ENCODE measurements at places on chromosomes 7 and 10.

DNA sequence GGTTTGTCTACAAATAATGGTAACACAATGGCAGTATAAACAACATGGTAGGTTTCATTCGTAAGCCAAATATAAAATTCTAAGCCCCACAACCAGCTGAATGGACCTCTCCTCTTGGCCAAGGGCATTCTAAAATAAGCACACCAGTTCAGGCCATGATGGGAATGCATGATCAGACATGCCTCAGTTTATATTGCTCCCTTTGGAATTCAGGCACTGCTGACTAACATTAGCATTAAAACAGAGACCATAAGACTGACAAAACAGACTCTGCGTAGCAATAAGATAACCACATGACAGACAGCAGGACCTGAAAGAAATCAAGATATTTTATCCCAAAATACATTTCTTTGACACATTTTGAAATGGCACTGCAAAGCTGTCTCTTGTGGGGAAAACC, 125.8 kb downstream of the FAM107B start:
- peaks cover 46% of the 10 kb centered on the region for H3K4me1 ChIP-seq
- H3K4me3 ChIP-seq = peak overlapping the region; percentile 72
- H3K36me3 ChIP-seq = no peaks in the 10 kb centered on the region

DNA sequence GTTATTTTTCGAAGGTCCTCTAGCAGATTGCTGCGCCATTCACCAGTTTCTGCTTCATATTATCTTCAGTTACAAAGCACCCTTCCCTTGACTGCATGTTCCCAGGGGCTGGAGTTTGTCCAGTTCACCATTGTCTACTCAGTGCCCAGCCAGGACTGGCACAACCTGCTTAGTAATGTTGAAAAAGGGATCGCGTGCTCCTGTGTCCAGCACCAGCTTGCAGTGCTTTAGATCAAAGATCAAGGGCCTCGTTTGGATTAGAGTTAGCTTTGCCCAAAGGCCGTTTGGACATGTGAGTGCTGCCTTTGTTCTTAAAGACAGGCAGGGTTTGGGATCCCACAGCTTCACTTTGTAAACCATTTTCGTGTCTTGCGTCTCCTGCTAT, 867 bp downstream of the ATP6V0E2 start:
- H3K27me3 ChIP-seq = no peaks in the 10 kb centered on the region
- H3K27ac ChIP-seq = no peak overlapping the region
- H3K36me3 ChIP-seq = peaks cover 5% of the 10 kb centered on the region
- no peak for DNase-seq

GRCh38 chr10:128897401-128898129, 569.5 kb upstream of the MGMT start:
- no peaks in the 10 kb centered on the region for H3K4me1 ChIP-seq
- no peaks in the 10 kb centered on the region for H3K36me3 ChIP-seq
- no peak overlapping the region for H3K4me3 ChIP-seq
- no peaks in the 10 kb centered on the region for H3K27me3 ChIP-seq

DNA sequence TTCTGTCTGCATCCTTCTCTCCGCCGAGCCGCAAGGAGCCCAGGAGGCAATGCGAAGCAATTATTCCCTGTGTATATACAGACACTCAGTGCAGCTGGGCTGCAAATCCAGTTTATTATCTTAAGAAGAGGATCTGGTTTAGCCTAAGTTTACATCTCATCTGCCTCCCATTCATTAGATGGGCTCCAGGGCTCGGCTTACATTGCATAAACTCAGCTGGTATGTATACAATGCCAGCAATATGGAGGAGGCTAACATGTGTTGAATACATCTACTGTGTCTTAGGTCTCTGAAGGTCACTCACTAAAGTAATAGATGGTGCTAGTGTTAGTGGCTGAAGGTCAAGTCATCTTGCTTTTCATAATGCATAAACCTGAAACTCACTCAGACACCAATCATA, 996.8 kb downstream of the KCNMA1 start:
- H3K27ac ChIP-seq = no peak overlapping the region
- no peaks in the 10 kb centered on the region for H3K27me3 ChIP-seq
- H3K4me1 ChIP-seq = no peaks in the 10 kb centered on the region

DNA sequence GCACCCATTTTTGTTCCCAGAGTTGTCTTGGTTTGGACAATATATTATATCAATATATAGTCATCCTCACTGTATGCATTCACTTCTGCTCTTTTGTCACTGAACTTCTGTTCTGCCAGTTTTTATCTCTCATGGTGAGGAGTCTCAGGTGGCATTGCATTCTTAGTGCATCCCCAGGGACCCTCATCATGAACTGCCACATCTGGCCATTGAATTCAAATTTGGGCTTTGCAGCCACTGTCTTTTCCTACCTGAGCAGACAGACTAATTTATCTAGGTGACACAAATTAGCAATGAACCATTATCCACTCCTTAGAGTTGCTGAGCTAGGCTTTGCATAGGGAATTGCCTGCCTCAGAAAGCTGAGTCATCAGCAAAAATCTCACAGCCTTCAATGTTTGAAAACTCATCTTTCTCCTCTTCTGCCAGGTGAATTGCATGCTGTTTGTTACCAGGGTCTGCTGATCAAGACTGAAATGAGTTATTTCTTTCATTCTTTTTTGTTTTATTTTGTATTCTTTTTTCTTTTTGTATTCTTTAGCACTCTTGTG, 316.8 kb upstream of the MTPN start:
- H3K27me3 ChIP-seq = no peaks in the 10 kb centered on the region
- no peak for DNase-seq

DNA sequence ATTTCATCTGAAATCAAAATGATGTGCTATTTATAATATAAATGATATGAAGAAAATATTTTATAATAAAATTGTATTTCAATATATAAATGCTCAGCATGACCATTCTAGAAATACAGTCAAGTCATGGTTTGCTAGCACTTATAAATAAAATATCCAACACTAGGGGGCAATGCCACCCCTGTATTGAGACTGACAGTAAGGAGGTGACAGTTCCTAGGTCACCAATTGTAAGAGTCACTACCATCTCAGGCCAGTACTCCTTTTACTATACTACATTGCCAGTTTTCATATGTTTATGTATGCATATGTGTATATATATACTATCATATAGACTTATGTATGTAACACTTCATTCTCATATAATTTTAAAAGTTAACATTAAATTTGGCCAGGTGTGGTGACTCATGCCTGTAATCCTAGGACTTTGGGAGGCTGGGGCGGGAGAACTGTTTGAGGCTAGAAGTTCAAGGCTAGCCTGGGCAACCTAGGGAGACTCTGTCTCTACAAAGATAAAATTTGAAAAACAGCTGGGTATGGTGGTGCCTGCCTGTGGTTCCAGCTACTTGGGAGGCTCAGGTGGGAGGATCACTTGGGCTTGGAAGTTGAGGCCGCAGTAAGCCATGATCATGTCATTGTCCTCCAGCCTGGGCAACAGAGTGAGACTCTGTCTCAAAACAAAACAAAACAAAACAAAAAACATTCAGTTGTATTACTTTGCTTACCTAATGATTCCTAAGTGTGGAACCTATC, 2.4 kb upstream of the CNOT4 start:
- no peak overlapping the region for H3K27ac ChIP-seq
- H3K4me1 ChIP-seq = peaks cover under 1% of the 10 kb centered on the region
- no peak overlapping the region for H3K4me3 ChIP-seq
- no peaks in the 10 kb centered on the region for H3K36me3 ChIP-seq

DNA sequence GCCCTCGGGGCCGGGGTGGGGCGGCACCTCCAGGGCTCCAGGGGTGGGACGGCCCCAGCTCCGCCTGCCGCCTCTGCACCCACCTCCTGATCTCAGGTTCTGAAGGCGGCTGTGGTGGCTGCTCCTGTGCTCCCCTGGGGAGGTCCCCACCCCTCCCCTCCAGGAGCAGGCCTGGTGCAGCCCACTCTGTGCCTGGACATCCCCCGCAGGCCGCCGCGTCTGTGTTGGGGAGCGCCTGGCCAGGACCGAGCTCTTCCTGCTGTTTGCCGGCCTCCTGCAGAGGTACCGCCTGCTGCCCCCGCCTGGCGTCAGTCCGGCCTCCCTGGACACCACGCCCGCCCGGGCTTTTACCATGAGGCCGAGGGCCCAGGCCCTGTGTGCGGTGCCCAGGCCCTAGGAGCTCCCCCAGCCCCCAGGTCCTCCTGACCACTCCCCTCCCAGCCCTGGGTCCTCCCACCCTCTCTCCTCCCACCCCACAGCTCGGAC, 5.5 kb downstream of the CYP2W1 start:
- H3K4me1 ChIP-seq = peaks cover 13% of the 10 kb centered on the region
- peaks cover 6% of the 10 kb centered on the region for H3K36me3 ChIP-seq
- DNase-seq = no peak
- H3K4me3 ChIP-seq = no peak overlapping the region

GRCh38 chr10:29784175-29784773, 149.5 kb upstream of the SVIL start:
- H3K27ac ChIP-seq = no peak overlapping the region
- H3K4me3 ChIP-seq = no peak overlapping the region
- DNase-seq = no peak
- peaks cover under 1% of the 10 kb centered on the region for H3K27me3 ChIP-seq
- no peaks in the 10 kb centered on the region for H3K36me3 ChIP-seq
- peaks cover 8% of the 10 kb centered on the region for H3K4me1 ChIP-seq

DNA sequence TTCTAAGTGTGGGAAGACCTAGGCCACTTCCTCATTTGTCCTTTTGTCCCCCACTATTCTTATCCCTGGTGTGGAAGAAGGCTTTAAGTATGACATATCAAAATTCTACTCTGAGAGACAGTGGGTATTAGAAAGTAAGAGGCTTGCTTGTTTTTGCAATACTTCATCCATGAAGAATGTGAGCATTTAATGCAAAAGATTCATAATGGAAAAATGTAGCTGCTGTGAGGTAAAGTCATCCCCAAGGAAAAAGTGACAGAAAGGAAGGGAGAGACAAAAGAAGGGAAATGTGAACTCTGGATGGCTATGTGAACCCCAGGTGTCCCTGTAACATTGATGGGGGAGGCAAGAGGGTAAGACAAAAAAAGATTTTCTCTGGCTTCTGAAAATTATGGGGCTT, 607.5 kb downstream of the SORCS1 start:
- DNase-seq = no peak
- no peaks in the 10 kb centered on the region for H3K36me3 ChIP-seq

- peaks cover 49% of the 10 kb centered on the region for H3K4me1 ChIP-seq
- peak overlapping the region; percentile 54 for H3K4me3 ChIP-seq
- peak overlapping the region; percentile 95 for H3K27ac ChIP-seq
- H3K27me3 ChIP-seq = no peaks in the 10 kb centered on the region
- peak; percentile 26 for DNase-seq
These were observed 23.5 kb downstream of the OGDH start for GRCh38 chr7:44629829-44630522.

GRCh38 chr7:22447762-22448161, 52.2 kb downstream of the STEAP1B start:
- no peak overlapping the region for H3K4me3 ChIP-seq
- peaks cover 58% of the 10 kb centered on the region for H3K4me1 ChIP-seq
- peak; percentile 20 for DNase-seq

DNA sequence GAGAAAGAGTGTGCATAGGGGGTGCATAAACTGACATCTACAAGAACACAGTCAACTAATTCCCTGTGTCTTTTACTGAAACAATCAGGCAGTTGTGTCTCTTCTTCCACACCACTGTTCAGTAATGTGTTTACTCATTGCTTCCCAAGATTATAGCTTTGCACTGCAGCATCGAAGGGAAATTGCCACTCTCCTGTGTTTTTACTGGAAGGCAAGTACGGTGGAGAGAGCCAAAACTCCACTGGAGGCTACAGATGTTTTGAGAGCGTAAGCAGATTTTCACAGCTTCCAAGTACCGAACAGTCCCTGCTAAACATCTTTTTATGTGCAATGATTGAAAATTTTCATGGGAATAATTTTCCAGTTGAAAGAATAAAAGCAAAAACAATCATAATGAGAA, 510.5 kb upstream of the AKR1E2 start:
- no peak overlapping the region for H3K27ac ChIP-seq
- no peaks in the 10 kb centered on the region for H3K36me3 ChIP-seq
- H3K4me3 ChIP-seq = no peak overlapping the region
- peaks cover 4% of the 10 kb centered on the region for H3K4me1 ChIP-seq
- no peaks in the 10 kb centered on the region for H3K27me3 ChIP-seq

- H3K36me3 ChIP-seq = peaks cover 46% of the 10 kb centered on the region
- no peak overlapping the region for H3K4me3 ChIP-seq
- peak overlapping the region; percentile 63 for H3K27ac ChIP-seq
- peaks cover 80% of the 10 kb centered on the region for H3K4me1 ChIP-seq
These were observed 8.0 kb downstream of the PARP12 start for GRCh38 chr7:140054751-140055150.

GRCh38 chr7:40507166-40507565, 372.4 kb downstream of the SUGCT start:
- no peaks in the 10 kb centered on the region for H3K27me3 ChIP-seq
- no peaks in the 10 kb centered on the region for H3K36me3 ChIP-seq
- H3K4me1 ChIP-seq = no peaks in the 10 kb centered on the region
- no peak overlapping the region for H3K27ac ChIP-seq
- no peak for DNase-seq

GRCh38 chr7:2597273-2597640, 34.5 kb upstream of the TTYH3 start:
- H3K36me3 ChIP-seq = peaks cover 42% of the 10 kb centered on the region
- DNase-seq = no peak
- no peak overlapping the region for H3K4me3 ChIP-seq
- peaks cover 12% of the 10 kb centered on the region for H3K4me1 ChIP-seq

GRCh38 chr10:97795886-97796285, 24.1 kb upstream of the SFRP5 start:
- peaks cover 5% of the 10 kb centered on the region for H3K4me1 ChIP-seq
- H3K4me3 ChIP-seq = no peak overlapping the region
- H3K27ac ChIP-seq = no peak overlapping the region
- no peaks in the 10 kb centered on the region for H3K36me3 ChIP-seq

DNA sequence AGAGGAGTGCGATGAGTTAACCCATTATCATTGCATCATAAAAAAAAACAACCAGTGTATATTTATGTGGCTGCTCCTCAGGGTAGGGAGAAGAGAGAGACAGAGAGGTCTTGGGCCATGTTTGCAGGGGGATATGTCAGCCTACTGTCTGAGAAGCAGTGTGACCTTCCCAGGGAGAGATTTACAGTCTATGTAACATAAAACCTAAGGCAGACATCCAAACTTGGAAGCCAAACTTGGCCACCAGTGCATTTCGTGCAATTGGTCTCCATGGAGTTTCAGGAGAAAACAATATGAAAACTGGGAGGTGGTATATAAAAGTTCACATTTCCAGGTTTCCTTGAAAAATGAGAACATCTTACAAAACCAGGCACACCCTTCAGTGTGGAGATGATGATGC, 85.9 kb upstream of the CXCL12 start:
- DNase-seq = no peak
- H3K4me3 ChIP-seq = no peak overlapping the region
- H3K36me3 ChIP-seq = no peaks in the 10 kb centered on the region
- no peaks in the 10 kb centered on the region for H3K4me1 ChIP-seq
- peaks cover 9% of the 10 kb centered on the region for H3K27me3 ChIP-seq

DNA sequence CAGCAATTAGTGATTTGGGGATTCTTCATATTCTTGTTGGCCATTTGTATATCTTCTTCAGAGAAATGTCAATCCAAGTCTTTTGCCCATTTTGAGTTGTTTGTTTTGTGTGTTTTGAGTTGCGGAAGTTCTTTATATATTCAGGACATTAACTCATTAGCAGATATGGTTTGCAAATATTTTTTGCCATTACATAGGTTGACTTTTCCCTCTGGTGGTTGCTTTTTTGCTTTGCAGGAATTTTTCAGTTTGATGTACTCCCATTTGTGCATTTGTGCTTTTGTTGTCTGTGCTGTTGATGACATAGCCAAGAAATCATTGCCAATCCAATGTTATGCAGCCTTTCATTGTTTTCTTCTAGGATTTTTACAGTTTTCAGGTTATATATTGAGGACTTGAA, 63.6 kb upstream of the DNAJC1 start:
- peaks cover 11% of the 10 kb centered on the region for H3K27me3 ChIP-seq
- H3K4me3 ChIP-seq = no peak overlapping the region
- no peak for DNase-seq
- H3K36me3 ChIP-seq = peaks cover 10% of the 10 kb centered on the region
- no peak overlapping the region for H3K27ac ChIP-seq
